ENCODE measurements at places on chromosomes 4 and X. TPM values are rescaled to one million over a fixed set of nuclear protein-coding genes. Genes with fewer than 3 reads are reported as not detected.

Gene NWD2
- not detected for total RNA-seq

Gene FGF5
- 0.20 TPM for total RNA-seq

Gene SLITRK4
- 6.7 TPM for total RNA-seq

Gene STIM2
- 20.4 TPM for total RNA-seq

Gene CFAP47
- not detected for total RNA-seq

Gene FAM47E
- total RNA-seq, result not detected

Gene ZNF732
- total RNA-seq, result 2.0 TPM

Gene FRAS1
- 4.1 TPM for total RNA-seq

Gene CXCL1
- 147 TPM for total RNA-seq

Gene ARHGAP36
- not detected for total RNA-seq

Gene DCAF4L1
- total RNA-seq, result 0.30 TPM

Gene CT45A2
- total RNA-seq, result not detected

Gene PASD1
- total RNA-seq, result not detected

Gene CXCL10
- 3.6 TPM for total RNA-seq

Gene LEF1
- total RNA-seq, result 0.07 TPM

Gene LRCH2
- total RNA-seq, result 3.3 TPM

Gene MGAT4D
- not detected for total RNA-seq

Gene NDST3
- total RNA-seq, result 0.54 TPM

Gene ADH6
- total RNA-seq, result not detected

Gene SCML1
- 13.0 TPM for total RNA-seq

Gene MRFAP1L1
- total RNA-seq, result 35.1 TPM

Gene SULT1E1
- 0.34 TPM for total RNA-seq

Gene SORCS2
- total RNA-seq, result not detected

Gene AMTN
- total RNA-seq, result not detected

Gene ETDA
- not detected for total RNA-seq

Gene HDX
- total RNA-seq, result 6.9 TPM

Gene SOX3
- total RNA-seq, result not detected

Gene ZNF330
- 22.9 TPM for total RNA-seq

Gene PCDH11X
- total RNA-seq, result not detected

Gene MAGEE1
- 0.25 TPM for total RNA-seq

Gene TMEM255A
- not detected for total RNA-seq

Gene USP26
- total RNA-seq, result not detected

Gene GRIA2
- not detected for total RNA-seq

All from mammary microvascular endothelial cell (primary cell).